ENCODE measurements at places on chromosomes 13 and 19.

- no peak for DNase-seq
These were observed 10.7 kb upstream of the KPTN start for GRCh38 chr19:47494729-47495128.

DNA sequence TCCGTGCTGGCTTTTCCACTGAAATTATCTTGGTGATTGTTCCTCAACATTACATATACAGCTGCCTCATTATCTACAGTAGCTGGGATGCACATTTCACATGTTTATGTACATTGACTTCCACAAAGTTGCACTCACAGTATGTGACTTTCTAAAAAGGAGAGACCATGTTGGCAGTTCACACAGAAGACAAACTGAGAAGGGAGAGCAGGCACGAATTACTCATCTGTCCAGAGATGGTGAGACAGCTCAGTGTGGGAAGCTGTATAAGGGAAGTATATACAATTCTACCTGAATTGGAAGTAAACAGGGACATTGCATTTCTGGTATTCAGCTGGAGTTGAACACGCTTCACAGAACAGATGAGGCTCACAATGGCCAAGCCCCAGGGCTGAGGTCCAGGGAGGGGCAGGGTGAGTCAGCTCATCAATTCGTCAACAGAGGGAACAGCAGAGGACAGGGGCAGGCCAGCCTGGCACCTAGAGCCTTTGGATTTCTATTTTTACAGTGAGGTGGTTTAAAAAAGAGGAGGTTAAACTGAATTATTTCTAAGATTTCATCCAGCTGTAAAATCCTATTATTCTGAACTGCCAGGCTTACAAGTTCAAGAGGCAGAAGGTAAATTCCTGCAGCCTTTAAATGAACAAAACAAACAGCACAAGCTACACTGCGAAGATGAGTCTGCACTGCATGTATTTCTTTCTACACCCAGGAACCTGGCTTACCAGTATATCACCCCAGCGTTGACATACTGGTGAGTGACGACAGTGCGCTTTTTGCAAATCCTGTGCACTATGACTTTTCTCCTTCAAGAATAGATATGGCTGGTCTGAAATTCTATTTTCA lies 9.8 kb downstream of the PARP4 start:
- no peak for DNase-seq

DNA sequence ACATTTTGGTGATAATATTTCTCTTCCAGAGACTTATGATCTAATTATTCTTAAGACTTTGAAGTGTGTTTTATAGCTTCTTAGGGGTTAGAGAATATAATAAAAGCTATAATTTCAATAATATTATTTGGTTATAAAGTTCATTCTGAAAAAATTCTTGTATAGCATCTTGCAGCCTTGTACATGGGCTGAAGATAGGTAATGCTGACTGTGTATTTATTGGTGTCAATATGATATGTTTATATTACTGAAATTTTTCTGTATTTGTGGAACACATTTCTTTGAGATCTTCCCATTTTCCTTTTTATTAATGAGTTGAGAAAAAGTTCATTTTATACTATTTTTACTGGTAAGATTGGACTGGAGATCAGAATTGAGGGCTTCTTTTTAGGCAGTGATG lies 87.8 kb downstream of the TDRD3 start:
- DNase-seq, result no peak

GRCh38 chr13:86201477-86201876 lies 402.3 kb upstream of the SLITRK6 start:
- no peak for DNase-seq

DNA sequence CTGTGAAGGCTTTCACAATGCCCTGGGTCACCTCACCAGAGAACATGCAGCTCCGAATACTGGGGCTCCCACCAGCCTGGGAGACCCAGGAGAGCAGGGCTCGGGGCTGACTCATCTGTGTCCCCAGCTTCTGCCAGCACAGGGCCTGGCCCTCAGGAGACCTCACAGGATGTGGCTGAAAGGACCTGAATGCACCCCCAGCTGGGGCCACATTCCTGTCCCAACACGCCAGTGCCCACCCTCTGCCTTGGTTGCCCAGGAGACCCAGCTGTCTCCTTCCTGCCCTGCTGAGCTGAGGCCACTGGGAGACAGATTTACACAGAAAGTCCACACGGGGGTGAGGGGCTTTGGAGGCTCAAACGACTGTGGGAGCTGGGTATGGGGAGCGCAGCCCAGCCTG lies 11.9 kb downstream of the BCAT2 start:
- DNase-seq, result no peak

- peak; percentile 65 for DNase-seq
These were observed 1.1 kb upstream of the MED26 start for GRCh38 chr19:16628984-16629691.

- no peak for DNase-seq
These were observed 920.0 kb downstream of the UQCRFS1 start for GRCh38 chr19:28292822-28293500.

GRCh38 chr19:18895038-18895823 lies 727 bp downstream of the CERS1 start:
- peak; percentile 46 for DNase-seq

- DNase-seq, result no peak
These were observed 90.9 kb upstream of the TRPC4 start for GRCh38 chr13:37960427-37960826.

DNA sequence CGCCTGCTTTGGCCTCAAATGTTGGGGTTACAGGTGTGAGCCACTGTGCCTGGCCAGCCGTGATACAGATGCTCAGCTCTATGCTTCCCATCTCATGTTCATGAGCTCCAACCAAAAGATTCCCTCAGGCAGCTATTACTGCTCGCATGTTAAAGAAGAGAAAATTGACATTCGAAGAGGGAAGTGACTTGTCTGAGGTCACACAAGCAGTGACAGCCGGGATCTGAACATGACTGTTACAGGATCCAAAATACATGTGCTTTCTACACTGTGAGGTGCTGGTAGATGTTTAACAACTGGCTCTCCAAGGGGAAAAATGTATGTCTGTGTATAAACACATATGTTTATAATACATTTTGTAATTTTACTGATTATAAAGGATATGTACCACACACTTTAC lies 11.3 kb downstream of the FPR1 start:
- no peak for DNase-seq

DNA sequence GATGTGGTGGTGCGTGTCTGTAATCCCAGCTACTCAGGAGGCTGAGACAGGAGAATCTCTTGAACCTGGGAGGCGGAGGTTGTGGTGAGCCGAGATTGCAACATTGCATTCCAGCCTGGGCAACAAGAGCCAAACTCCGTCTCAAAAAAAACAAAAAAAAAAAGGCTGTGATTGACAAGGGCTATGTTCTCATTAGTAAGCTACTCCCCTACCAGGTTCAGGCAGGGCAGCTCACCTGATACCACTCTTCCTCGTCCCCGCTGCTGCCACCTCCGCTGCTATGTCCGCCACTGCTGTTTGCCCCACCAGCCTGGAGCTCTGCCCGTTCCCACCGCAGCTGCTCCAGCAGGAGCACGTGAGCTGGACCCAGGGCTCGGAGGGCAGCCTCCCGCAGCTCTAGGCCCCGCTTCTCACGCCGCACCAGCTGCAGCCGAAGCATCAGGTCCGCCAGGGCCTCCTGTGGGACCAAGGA lies 9.4 kb downstream of the USHBP1 start:
- DNase-seq, result no peak

GRCh38 chr13:50941146-50941545 lies 31.6 kb downstream of the RNASEH2B start:
- no peak for DNase-seq

GRCh38 chr19:6617374-6617773 lies 26.4 kb upstream of the CD70 start:
- DNase-seq, result no peak

- no peak for DNase-seq
These were observed 13.0 kb upstream of the SPATA13 start for GRCh38 chr13:24147570-24147963.

GRCh38 chr13:101555610-101556009 lies 103.1 kb downstream of the ITGBL1 start:
- no peak for DNase-seq

GRCh38 chr19:589693-590395 lies at the start of gene HCN2:
HCN2 (plus strand) TSS chr19:589881; CDS start chr19:589946, 65 bp downstream.
- DNase-seq, result no peak

GRCh38 chr13:41765813-41766212 lies 195.1 kb downstream of the VWA8 start:
- no peak for DNase-seq

- DNase-seq, result no peak
These were observed 6.9 kb downstream of the MYPOP start for GRCh38 chr19:45895519-45895972.

DNA sequence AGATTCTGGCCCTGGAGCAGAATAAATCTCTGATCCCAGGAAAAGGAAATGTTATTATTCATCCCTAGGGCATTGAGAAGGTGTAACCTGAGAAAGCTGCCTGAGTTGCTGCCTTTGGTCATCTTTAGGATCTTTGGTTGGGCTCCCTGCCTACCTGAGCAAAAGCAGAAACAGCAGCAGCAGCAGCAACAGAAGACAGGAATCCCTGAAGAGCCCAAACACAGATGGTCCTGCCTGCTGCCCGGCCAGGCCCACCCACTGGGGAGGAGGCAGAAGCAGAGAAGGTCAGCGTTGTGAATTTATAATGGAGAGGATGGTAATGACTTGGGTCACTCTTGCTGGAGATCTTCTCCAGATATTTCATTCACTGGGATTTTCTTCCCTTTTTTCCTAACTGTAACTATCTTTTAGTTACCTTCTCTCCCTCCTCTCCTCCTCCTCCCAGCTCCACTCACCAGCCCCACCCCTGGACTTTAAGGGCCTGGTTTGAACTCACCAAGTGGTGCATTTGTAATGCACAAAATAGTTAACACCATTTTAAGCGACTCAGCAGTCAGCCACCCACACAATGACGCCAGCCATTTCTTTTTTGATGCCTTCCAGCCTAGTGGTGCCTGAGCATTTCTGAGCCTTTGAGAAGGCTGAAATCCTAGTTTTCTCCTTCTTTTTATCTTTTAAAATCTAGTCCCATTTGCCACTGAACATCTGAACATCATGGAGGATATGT lies 91.7 kb downstream of the HSPH1 start:
- DNase-seq, result no peak

GRCh38 chr13:96200810-96201209 lies 110.9 kb downstream of the HS6ST3 start:
- no peak for DNase-seq

DNA sequence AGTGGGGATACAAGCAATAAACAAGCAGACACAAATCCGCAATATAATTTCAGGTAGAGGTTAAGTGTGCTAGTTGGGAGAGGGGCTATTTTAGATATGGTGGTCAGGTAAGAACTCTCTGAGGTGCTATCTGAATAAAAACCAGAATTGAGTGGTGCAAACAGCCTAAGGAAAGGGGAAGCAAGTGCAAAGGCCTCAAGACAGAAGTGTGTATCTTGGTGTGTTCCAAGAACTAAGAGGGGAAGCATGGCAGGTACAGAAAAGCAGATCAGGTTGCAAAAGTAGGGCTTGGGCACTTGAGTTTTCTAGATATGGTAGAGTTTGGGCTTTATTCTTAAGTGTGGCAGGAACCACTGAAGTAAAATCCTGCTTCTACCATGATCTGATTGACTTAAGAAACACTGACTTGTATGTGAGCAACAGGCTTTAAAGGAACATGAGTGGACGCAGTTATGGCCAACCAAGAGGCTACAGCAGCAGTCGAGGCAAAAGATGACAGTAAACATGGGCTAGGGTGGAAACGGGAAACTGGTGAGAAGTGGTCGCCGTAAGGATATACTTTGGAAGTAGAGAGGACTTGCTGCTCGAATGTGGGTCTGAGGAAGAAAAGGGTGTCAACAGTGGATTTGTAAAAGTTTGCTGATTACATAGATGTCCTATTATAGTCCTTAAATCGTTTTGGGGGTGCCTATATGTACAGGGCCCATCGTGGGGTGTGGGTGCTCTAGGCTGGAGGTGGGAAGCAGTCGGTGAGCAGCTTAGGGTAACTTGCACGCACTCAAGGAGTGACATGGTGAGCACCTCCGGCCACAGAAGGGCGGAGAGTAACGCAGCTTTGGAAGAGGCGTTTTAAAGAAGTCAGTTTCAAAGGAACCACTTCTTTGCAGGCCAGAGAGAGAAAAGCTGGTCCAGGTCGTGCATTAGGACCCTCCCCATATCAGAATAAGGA lies 677 bp downstream of the TGDS start:
- no peak for DNase-seq

- no peak for DNase-seq
These were observed 293.9 kb upstream of the HTR2A start for GRCh38 chr13:47190696-47191305.

Measured in ovary (tissue), 10 donors.